CD4-positive, alpha-beta T cell treated with Interleukin-1 beta for 1 hour (primary cell): ENCODE measurements at places on chromosomes 2 and 18.
A peak's percentile ranks its signal among the peaks of the same experiment; 100 is the strongest.

- DNase-seq: no peak
Observed at GRCh38 chr2:99970292-99970868, 172.0 kb downstream of the AFF3 start.

DNA sequence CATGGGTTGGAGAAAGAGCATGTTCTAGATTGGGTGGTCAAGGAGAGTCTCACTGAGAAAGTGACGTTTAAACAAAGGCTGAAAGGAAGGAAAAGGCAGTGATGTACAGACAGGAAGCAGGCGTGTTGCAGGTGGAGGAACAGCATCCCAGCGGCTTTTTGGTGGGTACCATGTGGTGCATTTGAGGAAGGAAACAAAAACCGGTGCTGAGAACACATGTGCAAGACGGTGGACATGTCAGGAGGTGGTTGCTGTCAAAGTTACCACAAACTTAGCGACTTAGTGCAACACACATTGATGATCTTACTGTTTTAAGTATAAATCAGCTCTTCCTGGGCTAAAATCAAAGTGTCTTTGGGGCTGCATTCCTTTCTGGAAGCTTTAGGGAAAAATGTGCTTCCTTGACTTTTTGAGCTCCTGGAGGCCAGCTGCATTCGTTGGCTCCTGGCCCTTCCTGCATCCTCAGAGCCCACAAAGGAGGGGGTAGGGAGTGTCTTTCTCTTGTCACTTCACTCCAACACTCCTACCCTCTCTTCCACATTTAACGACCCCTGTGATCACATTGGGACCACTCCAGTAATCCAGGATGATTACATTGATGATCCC is 380.6 kb downstream of the FBXO15 start:
- no peak for DNase-seq

GRCh38 chr2:26786207-26787028 is 562 bp downstream of the CENPA start:
- no peak for DNase-seq

DNA sequence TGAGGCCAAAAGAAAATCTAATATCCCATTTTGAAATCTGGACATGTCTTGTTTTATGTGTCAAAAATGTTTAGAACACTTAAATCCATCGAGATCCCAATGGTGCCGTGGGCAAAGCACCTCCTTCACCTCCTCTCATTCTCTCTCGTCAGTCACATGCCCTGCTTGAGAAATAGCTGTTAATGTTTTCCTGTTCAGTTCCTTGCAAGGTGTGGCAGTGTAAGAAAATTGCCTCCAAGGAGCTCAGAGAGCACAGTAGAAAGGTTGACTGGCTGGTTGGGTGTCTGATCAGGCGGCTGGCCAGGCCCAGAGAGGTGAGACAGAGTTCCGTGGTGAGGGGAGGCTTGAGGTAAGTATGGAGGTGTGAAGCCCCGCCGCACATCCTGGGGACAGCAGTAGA is 210.2 kb downstream of the TSN start:
- no peak for DNase-seq

DNA sequence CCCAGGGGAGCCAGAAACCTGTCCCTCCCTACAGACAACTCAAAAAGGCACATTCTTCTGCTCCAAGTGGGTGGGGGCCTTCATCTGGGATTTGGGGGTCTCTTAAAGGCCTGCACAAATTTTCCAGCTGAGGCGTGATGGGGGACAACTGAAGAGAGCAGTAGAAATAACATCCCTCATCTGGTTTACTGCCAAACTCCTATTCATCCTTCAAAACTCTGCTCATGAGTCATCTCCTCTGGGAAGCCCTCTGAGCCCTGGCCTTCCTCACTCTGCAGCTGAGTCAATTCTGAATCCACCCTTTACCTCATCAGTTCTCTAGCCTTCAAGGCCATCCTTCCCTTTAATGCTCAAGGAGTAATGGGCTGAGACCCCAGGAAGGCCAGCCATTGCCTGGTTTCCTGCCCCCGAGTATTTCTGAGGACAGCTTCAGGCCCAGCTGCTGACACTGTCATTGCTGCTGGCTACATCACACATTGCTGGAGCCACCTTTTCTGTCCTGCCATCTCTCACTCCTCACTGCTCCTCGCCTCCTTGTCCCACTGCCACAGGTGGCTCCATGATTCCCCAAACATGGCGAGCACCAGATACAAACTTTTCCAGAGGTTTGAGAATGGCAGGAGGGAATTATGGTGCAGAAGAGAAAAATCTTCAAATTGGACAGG is 32.2 kb upstream of the GLI2 start:
- DNase-seq: no peak

- DNase-seq: no peak
Observed at GRCh38 chr18:32920796-32921787, 148.3 kb upstream of the KLHL14 start.

GRCh38 chr18:68769461-68769860 is 28.4 kb upstream of the CCDC102B start:
- no peak for DNase-seq

GRCh38 chr2:235566415-235566814 is 72.6 kb downstream of the AGAP1 start:
- DNase-seq: no peak

DNA sequence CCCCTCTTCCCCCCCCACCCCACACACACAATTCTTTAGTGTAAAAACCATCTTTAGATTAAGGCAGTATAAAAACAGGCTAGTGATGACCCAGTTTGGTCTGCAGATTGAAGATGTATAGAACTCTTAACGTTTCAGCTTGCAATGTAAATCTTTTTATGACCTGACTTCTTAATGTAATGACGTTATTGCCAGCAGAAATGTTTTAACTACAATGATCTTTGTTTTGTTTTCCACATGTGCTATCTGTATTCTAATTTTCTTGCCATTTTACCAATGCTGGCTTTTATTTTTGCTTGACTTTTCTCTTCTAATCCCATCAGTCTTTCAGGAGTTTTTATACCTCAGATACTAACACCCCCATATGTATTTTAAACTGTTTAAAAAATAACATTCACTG is 25.2 kb downstream of the AGFG1 start:
- DNase-seq: no peak

DNA sequence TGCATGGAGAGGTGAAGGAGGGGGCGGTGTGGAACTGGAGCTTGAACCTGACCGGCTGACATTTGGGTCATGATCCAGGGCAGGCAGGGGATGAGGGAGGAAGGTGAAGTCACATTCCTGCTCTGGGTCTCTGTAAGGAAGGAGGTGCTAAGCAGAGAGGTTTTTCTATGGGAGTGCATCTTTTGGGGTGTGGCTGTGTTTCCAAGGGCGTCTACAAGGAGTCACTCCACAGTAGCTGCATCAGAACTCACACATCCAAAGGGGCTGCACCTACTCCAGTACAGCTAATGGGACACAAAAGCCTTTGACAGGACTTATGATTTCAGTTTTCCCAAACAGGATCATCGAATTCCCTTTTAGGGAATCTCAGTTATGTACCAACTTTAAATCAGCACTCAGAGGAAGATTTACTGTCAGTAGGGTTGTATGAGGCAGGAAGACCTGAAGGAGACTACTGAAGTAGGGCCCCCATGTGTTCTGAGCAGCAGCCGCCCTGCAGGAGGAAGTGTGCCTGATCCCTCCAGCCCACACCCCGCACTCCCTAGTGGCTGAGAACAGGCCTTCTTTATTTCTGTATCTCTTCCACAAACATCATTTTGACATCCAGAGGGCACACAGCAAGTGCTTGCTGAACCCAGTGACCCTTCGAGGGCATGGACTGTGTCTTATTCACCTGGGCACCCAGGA is 137.2 kb downstream of the CELF4 start:
- DNase-seq: no peak

DNA sequence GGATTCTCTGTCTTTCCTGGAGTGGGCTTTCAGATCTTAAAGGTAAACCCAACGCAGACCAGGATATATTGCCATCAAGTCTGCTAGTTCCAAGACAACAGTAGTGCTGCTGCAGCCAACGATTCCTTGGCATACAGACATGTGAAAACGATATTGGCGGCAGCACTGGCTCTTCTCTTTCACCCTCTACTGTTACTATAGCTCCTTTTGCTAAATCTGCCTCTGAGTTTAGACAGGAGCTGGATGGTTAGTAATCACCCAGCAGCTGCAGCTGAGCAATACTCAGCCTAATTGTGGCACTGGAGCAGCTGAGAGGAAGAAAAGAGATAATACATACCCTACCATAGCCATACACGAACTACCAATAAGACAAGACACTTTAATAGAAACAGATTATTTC is 4.0 kb downstream of the YES1 start:
- no peak for DNase-seq

DNA sequence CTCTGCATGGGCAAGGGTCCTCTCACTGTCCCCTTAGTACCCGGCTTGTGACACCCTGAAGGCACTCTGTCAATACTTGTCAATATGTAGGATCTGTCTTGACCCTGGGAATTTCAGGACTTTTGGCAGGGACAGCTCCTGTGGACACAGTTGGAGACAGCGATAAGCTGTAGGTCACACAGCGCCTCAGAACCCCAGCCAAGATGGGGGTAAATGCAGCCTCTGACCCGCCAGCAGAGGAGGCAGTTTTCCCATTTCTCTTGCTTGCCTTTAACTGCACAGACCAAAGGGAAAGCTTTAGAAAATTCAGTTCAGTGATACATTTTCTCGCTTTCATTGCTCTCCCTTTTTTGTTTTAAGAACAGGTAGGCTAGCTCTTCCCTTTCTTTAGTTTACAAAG is 54.8 kb upstream of the KLHL29 start:
- no peak for DNase-seq

DNA sequence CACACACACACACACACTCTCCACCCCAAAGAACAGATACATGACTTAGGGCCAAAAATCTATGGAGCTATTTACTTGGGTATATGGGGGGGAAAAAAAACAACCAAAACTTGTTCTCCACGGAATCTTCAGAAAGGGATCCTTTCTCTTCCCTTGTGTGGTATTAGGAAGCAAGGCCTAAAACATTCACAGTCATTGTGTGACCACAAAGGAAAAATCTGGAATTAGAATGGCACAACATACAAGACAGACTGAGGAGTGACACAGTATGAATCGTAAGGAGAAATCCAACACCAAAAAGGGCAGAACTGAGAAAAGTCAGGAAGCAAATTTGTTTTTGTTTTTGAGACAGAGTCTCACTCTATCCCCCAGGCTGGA is 70.3 kb downstream of the ASXL2 start:
- no peak for DNase-seq

DNA sequence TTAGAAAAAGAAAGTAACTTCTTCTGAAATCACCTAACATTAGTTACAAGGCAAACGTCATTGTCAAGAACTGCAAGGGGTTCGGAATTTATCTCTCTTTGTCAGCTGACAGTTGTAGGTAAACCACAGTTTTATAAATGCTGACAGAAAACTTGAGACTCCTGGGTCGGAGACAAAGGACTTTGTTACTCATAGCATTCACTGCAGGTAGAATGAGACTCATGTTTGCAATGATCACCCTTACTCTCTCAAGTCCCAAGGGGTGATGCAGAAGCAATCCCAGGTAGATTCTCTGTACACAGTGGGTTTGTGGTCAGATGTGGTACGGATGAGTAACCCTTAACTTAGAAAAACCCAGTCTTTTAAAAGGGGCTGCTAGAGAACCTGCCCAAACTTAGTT is 757.8 kb downstream of the TRIB2 start:
- no peak for DNase-seq

- no peak for DNase-seq
Observed at GRCh38 chr2:26845021-26845420, 2.9 kb upstream of the DPYSL5 start.

DNA sequence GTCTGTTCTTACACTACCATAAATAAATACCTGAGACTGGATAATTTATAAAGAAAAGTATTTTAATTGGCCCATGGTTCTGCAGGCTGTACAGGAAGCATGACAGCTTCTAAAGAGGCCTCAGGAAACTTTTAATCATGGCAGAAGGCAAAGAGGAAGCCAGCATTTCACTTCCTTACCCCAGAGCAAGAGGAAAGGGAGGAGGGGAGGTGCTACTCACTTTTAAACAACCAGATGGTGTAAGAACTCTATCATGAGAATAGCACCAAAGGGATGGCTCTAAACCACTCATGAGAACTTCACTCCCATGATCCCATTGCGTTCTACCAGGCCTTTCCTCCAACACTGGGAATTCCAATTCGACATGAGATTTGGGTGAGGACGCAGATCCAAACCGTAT is 344.4 kb upstream of the SLC39A10 start:
- DNase-seq: no peak

- DNase-seq: peak; percentile 15
Observed at GRCh38 chr2:99085421-99085820, 56.1 kb upstream of the C2orf15 start.

DNA sequence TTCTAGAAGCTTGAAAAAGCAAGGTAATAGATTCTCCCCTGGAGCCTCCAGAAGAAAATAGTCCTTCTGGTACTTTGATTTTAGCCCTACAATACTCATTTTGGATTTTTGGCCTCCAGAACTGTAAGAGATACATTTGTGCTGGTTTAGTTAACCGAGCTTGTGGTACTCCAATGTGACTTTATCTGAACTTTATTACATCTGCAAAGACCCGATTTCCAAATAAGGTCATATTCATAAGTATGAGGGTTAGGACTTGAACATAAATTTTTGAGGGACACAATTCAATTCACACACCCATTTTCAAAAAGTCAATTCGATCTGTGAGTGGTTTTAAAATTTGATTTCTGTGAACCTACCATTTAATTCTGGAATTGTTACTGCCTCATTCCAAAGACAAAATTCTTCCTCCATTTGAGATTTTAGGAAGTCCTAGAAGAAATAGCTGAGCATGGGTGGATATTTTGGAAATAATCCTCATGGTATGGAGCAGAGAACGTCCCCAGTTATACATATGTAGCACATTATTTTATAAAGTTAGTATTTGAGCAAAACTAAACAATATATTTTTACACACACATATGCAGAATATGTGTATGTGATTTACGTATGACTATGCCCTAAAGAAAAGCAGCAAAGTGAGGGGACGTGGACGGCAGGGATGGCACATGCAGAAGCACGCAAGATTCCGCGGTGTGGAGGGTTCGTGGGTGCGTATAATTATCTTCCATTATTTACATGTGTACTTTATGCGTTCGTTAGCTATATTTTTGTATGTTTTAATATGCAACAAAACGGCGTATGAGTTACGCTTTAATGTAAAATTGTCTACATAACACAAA is 905 bp upstream of the NUP35 start:
- DNase-seq: no peak

DNA sequence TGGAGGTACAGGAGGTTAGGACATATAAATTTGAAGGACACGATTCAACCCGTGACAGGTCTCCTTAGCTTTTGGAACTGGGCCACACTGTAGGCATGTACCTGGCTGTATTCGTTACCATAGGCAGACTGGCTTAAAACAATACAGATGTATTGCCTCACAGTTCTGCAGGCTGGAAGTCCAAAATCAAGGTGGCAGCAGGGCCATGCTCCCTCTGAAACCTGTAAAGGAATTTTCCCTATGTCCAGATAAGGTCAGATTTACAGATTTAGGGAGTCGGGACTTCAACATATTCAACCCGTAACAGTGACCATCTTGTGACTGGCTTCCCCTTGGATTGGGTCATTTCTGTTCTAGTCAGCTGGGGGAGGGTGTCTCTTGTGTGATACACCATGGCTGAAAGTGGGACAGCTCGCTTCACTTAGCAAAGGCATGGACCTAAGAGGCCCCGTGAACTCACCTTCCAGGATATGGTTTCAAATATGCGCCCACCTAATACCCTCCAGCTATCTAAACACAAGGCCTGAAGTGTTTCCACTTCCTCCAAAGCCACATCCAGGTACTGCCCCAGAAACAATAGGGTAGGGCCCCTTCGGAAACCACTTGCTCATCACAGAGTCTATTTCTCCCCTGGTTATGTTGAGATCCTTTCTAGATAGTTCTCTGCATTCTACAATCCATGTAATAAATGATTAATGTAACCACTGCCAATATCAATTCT is 85.0 kb downstream of the ZCCHC2 start:
- no peak for DNase-seq
